ENCODE measurements at places on chromosomes 5 and 9.

DNA sequence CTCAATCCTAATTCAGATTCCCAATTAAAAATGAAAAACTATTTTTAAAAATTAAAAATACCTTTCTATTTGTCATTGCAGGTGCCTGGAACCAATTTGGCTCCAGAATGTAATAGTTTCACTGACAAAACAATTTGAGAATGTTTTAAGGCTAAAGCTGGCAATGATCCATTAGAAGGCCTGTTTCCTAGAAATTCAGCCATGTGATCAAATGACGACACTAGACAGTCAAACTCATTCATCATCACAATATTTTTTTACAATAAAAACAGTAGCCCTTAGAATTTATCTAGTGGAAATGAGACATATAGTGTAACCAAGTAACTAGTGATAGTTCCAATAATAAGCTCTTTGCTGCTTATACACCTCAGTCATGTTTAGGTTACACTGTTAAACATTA, 75.4 kb upstream of the MAP3K1 start:
- no peak for DNase-seq

GRCh38 chr9:132348676-132349075, 6.1 kb downstream of the SETX start:
- no peak for DNase-seq

DNA sequence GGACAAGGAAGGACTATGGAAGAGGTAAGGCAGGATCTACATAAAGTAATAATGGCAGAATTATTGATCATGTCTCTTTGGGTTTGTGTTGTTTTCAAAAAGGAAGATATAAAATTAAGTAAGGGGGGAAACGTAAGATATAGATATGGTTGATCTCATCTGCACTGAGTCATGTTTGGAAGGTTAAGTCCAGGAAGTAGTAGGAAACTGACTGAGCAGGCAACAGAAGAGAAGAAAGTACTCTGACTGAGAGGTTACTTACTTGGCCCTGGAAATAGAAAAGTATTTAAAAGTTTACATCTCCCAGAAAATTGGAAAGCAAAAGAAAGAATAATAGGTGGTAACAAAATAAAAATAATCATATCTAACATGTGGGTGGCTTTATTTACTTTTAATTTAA, 405.3 kb upstream of the RGMB start:
- DNase-seq, result no peak

GRCh38 chr9:4686112-4686511, 6.7 kb downstream of the CDC37L1 start:
- DNase-seq, result no peak

DNA sequence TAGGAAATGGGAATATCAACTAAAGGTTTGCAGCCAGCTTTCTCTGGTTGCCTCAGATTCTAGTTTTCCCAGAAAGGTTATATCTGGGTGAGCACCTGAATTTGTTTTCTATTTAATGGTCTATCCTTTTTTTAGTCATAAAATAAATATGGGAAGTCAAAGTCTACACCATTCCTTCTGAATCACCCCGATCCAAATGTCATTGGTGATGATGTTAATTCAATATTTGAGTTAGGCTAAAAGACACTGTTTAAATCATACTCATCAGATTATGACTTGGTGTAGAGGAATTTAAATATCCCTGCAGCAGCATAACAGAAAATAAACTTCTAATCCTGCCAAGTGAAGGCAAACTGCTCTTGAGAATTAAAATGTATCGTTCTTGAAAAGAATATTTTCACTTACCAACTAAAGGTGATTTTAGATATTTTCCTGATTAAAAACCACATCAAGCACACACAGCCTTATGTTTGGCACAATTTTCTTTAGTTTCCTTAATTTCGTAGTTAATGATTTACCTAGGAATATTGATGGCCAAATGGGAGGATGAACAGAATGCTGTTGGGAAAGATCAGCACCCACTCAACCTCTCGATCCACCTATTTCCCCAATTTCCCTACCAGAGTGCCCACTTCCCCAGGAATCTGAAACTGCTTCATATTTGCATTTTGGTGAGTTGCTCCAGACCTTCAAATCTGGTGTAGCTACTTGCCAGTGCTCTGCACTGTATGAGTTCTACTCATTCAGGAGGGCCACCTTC, 103.1 kb upstream of the TSLP start:
- DNase-seq, result no peak
